ENCODE measurements at places on chromosomes 2 and 18.

- H3K27ac ChIP-seq = no peak overlapping the region
- DNase-seq = no peak
- H3K4me1 ChIP-seq = no peaks in the 10 kb centered on the region
- no peaks in the 10 kb centered on the region for H3K36me3 ChIP-seq
- H3K27me3 ChIP-seq = no peaks in the 10 kb centered on the region
Measured at GRCh38 chr2:120758181-120759144, 22.8 kb downstream of the GLI2 start.

DNA sequence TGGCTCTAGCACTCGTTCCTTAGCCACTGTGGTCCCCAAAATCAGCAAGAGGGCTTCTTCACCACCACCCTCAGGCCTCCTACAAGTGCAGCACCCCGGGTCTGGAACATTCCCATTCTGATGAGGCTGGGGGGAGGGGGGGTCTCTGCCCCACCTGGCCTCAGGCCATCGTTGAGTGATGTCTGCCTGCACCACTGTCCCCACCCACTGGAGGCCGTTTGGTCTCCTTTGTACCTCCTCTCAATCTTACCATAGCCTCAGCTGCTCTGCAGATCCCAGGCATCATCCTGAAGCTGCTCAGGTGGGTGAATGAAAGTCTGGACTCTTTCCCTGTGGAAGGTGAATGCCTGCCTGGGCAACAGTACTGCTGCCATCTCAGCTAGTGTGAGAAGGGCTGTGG lies 42.3 kb downstream of the WDR75 start:
- H3K27me3 ChIP-seq = no peaks in the 10 kb centered on the region
- H3K4me1 ChIP-seq = no peaks in the 10 kb centered on the region
- DNase-seq = no peak
- H3K4me3 ChIP-seq = no peak overlapping the region
- no peak overlapping the region for H3K27ac ChIP-seq

GRCh38 chr18:62500966-62501591 lies 21.7 kb upstream of the ZCCHC2 start:
- no peaks in the 10 kb centered on the region for H3K27me3 ChIP-seq
- H3K27ac ChIP-seq = no peak overlapping the region
- H3K36me3 ChIP-seq = no peaks in the 10 kb centered on the region
- DNase-seq = no peak

GRCh38 chr2:52127527-52127926 lies 1095.6 kb upstream of the NRXN1 start:
- H3K4me3 ChIP-seq = no peak overlapping the region
- DNase-seq = no peak
- no peaks in the 10 kb centered on the region for H3K4me1 ChIP-seq
- no peaks in the 10 kb centered on the region for H3K27me3 ChIP-seq
- no peaks in the 10 kb centered on the region for H3K36me3 ChIP-seq
- no peak overlapping the region for H3K27ac ChIP-seq

- no peaks in the 10 kb centered on the region for H3K4me1 ChIP-seq
- H3K27me3 ChIP-seq = no peaks in the 10 kb centered on the region
- no peak overlapping the region for H3K27ac ChIP-seq
- H3K36me3 ChIP-seq = no peaks in the 10 kb centered on the region
Measured at GRCh38 chr18:8356001-8356400, 253.2 kb upstream of the RAB12 start.

Measured in common myeloid progenitor, CD34-positive (primary cell).